Activated naive CD4-positive, alpha-beta T cell treated with anti-CD3 and anti-CD28 coated beads, Interleukin-2, amount 50 U/mL, for 16 hours (primary cell): ENCODE measurements at places on chromosomes 6 and 20.

- no peak for DNase-seq
Measured at GRCh38 chr6:3340894-3341293, 82.1 kb downstream of the PSMG4 start.

DNA sequence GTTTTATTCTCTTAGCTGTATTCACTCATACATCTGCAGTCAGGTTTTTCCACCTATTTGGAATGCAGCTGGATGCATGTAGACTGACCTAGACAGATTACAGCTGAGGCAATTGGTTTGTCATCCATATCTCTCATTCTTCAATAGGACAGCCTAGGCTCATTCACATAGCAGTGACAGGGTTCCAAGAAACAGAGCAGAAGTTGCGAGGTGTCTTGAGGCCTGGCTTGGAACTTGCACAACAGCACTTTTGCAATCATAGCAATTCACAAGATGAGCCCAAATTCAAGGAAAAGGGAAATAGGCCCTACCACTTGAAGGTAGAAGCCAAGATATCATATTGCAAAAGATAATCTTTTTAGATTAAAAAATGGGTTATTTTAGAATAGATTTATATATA, 508.9 kb upstream of the JAG1 start:
- no peak for DNase-seq

- no peak for DNase-seq
Measured at GRCh38 chr20:35275741-35276251, 2.1 kb downstream of the MMP24OS start.

GRCh38 chr20:22524393-22525015, 59.9 kb downstream of the FOXA2 start:
- DNase-seq: no peak

- DNase-seq: no peak
Measured at GRCh38 chr20:24584538-24585356, 115.3 kb downstream of the SYNDIG1 start.

DNA sequence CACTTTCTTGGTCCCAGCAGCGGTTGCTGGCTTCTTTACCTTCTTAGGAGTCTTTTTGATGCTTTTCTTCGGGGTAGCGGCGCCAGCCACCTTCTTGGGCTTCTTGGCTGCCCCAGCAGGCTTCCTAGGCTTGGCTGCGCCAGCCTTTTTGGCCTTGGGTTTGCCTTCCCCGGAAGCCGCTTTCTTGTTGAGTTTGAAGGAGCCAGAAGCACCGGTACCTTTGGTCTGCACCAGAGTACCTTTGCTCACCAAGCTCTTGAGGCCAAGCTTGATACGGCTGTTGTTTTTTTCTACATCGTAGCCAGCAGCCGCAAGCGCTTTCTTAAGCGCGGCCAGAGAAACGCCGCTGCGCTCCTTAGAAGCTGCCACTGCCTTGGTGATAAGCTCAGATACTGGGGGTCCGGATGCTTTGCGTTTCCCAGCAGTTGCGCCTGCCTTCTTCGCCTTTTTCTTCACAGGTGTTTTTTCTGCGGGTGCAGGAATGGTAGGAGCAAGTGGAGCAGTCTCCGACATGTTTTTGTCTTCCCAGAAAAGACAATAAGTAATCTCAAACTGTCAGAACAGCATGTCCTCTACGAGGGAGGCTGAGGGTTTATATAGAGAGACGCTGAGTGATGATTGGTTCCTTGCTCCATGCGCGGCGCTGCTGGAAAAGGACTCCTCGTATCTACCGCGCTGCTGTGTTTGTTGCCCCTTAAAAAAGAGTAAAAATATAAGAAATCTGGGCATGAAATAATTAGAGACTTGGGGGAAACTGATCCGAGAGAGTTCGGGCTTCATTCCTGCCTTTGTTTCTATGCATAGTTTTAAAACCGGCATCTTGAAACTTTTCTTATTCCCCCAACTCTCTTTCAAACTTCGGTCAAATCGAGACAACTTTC, 130.3 kb upstream of the BTN3A2 start:
- peak; percentile 66 for DNase-seq

DNA sequence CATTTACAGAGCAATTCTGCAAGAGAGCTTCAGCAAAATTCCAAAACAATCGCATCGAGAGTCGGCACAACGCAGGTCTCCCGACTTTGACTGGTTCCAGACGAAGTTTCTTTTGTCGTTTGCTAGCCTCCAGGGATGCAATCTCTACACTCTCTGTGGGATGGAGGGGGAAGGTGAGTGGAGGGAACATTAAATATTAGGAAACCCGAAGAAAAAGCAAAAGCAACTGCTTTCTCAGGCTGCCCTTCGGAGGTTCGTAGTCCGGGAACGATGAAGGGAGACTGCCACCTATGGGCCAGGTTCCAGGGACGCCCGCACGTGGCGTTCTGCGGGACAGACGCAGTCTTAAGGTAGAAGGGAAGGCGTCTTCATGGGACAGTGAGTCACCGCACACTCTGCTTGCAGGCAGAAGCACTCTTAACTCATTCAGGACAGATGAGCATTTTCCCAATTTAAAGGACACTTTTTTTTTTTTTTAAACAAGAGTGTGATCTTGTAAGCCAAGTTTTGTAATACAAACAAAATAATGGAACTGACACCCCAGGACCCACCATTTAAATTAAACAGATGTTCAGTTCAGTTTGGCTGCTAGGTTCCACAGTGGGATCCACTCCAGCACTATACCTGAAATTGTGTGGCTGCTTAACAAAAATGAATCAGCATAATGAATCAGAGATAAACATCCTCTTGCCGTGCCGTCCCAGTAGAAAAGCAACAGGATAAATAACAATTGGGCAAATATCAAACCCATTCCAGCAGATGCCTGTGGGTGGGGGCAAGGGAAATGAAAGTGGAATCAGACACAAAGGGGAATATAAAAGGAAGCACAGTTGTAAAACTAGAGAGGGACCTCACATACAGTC, 65.8 kb upstream of the ARMC2 start:
- DNase-seq: peak; percentile 82

GRCh38 chr6:104682722-104683643, 176.7 kb downstream of the HACE1 start:
- peak; percentile 69 for DNase-seq

- no peak for DNase-seq
Measured at GRCh38 chr20:34250005-34250404, 8.8 kb downstream of the ASIP start.

DNA sequence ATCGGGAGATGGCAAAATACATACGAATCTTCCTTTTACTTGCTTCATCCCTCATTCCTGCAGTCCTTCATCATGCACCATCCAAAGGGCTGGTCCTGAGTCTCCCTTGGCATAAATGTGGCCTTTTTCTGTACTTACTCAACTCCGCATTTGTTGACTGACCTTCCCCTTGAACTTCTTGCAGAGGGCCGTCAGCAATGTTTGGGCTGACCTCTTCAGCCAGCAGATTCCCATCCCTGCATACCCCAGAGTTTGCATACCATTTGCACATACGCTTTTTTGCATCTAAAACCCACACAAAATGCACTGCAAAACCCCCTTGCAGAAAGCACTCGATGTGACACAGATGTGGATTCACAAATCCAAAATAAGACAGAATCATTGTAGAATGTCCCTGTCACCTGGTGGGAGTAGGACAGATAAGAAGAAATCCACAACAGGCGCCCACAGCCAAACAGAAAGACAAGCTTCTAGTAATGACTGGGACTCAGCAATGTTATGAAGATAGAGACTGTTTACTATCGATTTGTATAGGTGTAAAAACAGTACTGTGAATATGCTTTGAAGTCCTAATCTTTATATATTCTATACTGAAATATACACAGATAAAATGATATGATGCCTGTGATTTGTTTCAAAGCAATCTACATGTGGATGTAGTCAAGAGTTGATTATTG, 45.8 kb downstream of the TBC1D7 start:
- no peak for DNase-seq

- DNase-seq: no peak
Measured at GRCh38 chr20:47099825-47100441, 205.3 kb downstream of the EYA2 start.

DNA sequence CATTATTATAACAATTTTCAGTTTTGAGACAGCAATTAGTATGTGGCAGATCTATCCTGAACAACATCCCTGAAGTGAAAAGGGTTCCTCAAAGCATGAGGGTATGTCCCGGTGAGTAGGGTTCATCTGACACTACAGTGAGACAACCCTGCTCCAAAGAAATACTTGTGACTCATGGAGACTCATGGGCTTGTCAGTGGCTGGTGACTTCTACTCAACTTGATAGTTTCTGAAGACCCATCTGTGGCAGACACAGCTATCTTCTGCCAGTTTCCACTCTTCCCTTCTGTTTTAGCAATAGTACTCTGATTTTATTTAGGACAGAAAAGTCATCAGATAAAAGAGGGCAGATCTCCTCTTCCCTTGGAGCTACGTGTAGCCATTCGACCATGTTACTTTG, 41.4 kb downstream of the MAP3K7 start:
- DNase-seq: no peak

- no peak for DNase-seq
Measured at GRCh38 chr20:20939006-20939405, 167.2 kb downstream of the LINC00237 start.

DNA sequence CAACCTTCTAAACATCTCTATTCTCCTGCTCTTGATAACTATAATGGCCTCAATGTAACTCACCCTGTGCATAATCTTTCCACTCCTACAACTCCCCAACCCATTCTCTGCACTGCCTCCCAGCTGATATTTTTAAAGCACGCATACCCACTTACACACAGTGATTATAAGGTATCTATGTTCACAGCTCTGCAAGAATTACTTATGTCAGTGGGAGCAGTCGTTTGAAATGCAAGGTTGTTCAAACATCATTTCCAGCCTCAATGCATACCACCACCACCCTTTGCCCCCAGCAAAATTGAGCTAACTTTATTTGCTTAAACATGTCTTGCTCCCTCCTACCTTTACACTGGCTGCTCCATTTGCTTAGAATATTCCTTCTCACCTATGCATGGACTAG, 506.0 kb downstream of the RFPL4B start:
- DNase-seq: no peak

- no peak for DNase-seq
Measured at GRCh38 chr20:16106191-16106849, 466.9 kb downstream of the KIF16B start.

GRCh38 chr6:136158387-136158821, 91.7 kb downstream of the MTFR2 start:
- DNase-seq: no peak

GRCh38 chr20:60713396-60713795, 538.7 kb upstream of the CDH4 start:
- DNase-seq: no peak

DNA sequence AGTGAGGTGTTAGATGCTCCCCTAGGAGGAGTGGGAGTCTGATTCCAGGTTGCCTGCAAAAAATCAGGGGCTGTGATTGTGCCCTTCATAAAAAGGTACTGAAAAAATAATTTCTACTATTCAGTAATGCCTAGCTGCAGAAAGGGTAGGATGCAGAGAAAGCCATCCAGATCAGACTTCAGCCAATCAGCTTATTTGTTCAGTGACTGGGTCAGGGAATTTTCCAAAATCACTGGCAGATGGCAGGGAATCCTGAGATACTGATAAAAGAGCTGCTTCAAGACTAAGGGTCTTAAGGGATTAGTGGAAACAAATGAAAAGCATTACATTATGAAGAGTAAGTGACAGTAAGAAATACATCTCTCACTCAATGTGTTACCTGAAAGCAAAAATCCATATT, 42.8 kb upstream of the MTRF1L start:
- no peak for DNase-seq

DNA sequence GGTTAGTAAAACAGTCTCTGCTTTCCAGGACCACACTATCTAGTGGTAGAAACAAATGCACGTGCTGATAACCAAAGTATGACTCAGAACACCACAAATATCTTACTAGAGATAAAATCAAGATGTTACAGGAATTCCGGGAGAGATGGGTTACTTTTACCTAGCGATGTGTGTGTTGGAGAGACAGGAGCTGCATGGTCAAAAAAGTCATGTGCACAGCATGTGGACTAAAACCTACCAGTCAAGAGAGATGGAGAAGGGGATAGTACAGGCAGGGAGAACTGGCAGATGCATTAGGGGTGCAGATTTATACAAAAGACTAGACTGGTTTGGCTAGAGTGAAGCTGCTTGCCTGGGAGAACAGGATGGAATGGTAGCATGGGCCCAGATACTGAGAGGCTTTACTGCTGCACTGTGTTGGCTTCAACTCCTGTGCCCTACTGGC, 75.3 kb upstream of the MRAP2 start:
- DNase-seq: no peak
